Breast epithelium (tissue), 4 donors: ENCODE measurements at places on chromosomes 12 and 14.
A peak's percentile ranks its signal among the peaks of the same experiment; 100 is the strongest.

- no peak for DNase-seq
- H3K27ac ChIP-seq = no peak overlapping the region
- no peaks in the 10 kb centered on the region for H3K36me3 ChIP-seq
- peak overlapping the region; percentile 54 for H3K4me3 ChIP-seq
Observed at GRCh38 chr14:103091041-103091882, 3.3 kb upstream of the EXOC3L4 start.

- no peaks in the 10 kb centered on the region for H3K36me3 ChIP-seq
- no peak overlapping the region for H3K27ac ChIP-seq
- no peak for DNase-seq
- no peaks in the 10 kb centered on the region for H3K4me1 ChIP-seq
- no peak overlapping the region for H3K4me3 ChIP-seq
Observed at GRCh38 chr12:93166541-93167307, 211.0 kb upstream of the NUDT4 start.

- no peaks in the 10 kb centered on the region for H3K4me1 ChIP-seq
- peak overlapping the region; percentile 7 for H3K27ac ChIP-seq
- H3K4me3 ChIP-seq = no peak overlapping the region
- no peaks in the 10 kb centered on the region for H3K27me3 ChIP-seq
- H3K36me3 ChIP-seq = no peaks in the 10 kb centered on the region
Observed at GRCh38 chr12:94264736-94265485, 116.5 kb downstream of the PLXNC1 start.

GRCh38 chr12:120662879-120663278, 22.5 kb downstream of the CABP1 start:
- DNase-seq = no peak
- H3K27ac ChIP-seq = no peak overlapping the region
- H3K4me3 ChIP-seq = no peak overlapping the region
- H3K36me3 ChIP-seq = no peaks in the 10 kb centered on the region
- H3K27me3 ChIP-seq = no peaks in the 10 kb centered on the region
- H3K4me1 ChIP-seq = no peaks in the 10 kb centered on the region

GRCh38 chr14:35973770-35974169, 147.6 kb downstream of the BRMS1L start:
- no peak for DNase-seq
- H3K27ac ChIP-seq = no peak overlapping the region
- H3K36me3 ChIP-seq = no peaks in the 10 kb centered on the region
- no peaks in the 10 kb centered on the region for H3K27me3 ChIP-seq
- no peak overlapping the region for H3K4me3 ChIP-seq

- H3K4me1 ChIP-seq = no peaks in the 10 kb centered on the region
- no peak overlapping the region for H3K27ac ChIP-seq
- peak; percentile 9 for DNase-seq
- no peak overlapping the region for H3K4me3 ChIP-seq
- H3K36me3 ChIP-seq = no peaks in the 10 kb centered on the region
Observed at GRCh38 chr12:52681526-52682380, 1.5 kb upstream of the KRT1 start.

DNA sequence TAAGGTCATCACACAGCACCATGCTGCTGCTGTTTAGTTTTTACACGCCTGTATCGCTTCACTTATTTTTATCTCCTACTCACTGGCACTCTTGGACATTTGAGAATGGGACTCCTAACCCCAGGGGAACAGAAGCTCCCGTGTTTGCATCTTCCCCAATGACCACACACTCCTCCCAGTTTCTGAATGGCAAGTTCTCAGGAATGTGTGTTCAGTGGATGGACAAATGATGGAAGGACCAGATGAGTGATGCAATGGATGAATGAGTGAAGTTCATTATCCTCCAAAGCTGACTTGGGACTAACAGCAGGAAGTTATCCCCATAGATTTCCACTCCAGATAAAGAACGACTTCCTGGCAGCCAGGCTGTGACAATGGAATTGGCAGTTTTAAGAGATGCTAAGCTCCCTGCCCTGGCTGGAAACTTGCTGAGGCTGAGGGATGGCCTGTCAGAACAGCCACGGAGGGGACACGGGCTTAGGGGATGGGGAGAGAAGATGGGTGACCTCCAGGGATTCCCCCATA, 231.5 kb downstream of the SLC15A4 start:
- DNase-seq = no peak
- no peaks in the 10 kb centered on the region for H3K4me1 ChIP-seq
- H3K27me3 ChIP-seq = no peaks in the 10 kb centered on the region
- no peak overlapping the region for H3K4me3 ChIP-seq
- H3K27ac ChIP-seq = no peak overlapping the region
- H3K36me3 ChIP-seq = no peaks in the 10 kb centered on the region
